A172 (cell line): ENCODE measurements at places on chromosomes 6 and 20.

DNA sequence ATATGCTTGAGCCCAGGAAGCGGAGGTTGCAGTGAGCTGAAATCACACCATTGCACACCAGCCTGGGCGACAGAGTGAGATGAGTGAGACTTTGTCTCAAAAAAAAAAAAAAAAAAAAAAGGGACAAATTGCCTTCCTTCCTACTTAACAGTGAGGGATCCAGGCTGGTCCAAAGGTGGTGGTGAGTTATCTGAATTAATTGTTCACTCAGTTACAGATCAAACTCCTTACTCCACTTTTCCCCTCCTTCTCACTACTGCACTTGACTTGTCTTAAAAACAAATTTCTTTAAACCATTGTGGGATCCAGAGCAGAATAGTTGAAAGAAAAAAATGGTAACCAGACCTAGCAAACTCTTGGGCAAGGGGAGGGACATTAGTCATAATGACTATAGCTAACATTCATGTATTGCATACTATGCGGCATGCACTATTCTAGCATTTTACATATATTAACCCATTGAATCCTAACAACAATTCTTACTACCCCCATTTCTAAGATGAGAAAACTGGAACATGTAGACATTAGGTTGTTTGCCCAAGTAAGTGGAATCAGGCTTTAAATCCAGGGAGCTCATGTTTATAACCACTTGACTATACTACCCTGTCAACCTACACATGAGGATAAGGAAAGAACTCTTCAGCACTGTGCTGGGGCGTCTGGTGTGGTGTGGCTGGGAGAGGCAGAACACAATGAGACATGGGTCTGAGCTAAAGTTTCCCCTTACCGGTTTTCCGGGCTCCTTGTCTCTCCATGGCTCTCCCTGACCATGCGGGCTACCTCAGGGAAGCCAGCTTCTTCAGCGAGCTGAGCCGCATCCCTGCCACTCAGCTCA is 1.5 kb downstream of the GPANK1 start:
- DNase-seq: no peak

DNA sequence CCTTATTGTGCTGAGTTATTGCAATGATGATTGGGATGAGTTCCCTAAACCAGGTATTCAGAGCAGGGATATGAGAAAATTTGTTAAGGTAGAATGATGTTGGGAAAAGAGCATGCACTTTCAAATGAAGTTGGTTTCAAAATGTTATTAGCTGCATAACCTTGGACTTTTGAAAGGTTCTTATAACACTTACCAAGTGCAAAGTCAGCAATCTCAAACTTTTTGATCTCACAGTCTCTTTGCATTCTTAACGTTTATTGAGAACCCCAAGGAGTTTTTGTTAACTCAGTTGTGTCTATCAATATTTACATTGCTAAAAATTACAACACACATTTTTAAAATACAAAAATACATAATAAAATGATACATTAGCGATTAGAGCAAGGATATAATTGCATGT is 802.4 kb downstream of the PHF3 start:
- DNase-seq: no peak

- no peak for DNase-seq
These were observed 111.0 kb downstream of the RCAN2 start for GRCh38 chr6:46380152-46380807.

GRCh38 chr6:104958178-104959025 is 1.5 kb downstream of the LIN28B start:
- no peak for DNase-seq

DNA sequence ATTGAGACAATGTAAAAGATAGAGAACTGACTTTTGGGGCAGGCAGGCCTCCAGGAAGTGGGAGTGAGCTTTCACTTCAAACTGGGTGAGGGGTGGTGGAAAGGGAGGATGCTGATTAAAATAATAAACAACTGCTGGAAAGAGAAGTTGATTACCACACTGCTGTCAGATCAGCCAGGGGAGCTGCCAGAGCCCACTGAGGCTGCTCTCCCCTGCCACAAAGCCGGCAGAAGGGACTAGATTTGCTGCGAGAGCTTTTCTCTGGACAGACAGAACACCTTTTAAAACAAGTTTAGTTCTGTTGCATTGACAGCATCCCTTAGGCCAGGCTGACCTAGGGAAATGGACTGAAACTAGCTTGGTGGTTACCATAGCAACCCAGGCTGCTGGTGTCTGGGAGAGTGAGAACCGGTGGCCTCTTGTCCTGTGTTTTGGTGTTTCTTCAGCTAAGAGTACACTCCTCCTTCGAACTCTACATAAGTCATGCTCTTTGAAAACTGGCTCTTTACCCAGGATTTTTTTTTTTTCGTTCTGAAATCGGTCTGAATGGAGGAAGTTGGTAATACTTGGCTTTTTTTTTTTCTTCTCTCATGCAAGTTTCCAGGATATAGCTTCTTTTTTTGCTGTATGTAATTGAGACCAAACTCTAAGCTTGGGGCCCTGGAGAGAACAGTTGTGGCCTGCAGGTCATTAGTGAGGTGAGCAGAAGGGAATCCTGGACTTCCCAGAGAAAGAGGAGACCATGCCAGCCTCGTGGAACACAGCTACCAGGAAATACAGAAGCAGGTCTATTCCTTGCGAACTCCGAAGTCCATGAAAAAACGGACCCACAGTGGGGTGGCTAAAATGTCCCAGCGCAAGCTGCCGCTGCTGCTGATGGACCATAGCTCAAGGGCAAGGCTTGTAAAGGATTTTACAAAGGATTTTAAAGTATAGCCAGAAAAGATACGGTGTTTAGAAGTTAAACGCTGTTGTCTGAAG is 374.4 kb downstream of the UTRN start:
- DNase-seq: no peak

- no peak for DNase-seq
These were observed 8.2 kb upstream of the LY86 start for GRCh38 chr6:6580225-6580856.

GRCh38 chr6:134303891-134304290 is 14.0 kb downstream of the SGK1 start:
- no peak for DNase-seq

DNA sequence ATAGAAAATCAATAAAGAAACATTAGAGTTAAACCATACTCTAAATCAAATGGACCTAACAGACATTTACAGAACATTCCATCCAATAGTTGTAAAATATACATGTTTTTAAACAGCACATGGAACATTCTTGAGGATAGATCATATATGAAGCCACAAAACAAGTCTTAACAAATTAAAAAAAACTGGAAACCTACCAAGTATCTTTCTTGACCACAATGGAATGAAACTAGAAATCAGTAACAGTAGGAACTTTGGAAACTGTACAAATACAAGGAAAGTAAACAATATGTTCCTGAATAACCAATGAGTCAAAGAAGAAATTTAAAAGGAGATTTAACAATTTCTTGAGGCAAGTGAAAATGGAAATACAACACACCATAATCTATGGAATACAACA is 91.2 kb upstream of the GLP1R start:
- DNase-seq: no peak

GRCh38 chr20:57407541-57407956 is 16.4 kb downstream of the RBM38 start:
- no peak for DNase-seq

- DNase-seq: no peak
These were observed 286.2 kb upstream of the QKI start for GRCh38 chr6:163128324-163128723.

DNA sequence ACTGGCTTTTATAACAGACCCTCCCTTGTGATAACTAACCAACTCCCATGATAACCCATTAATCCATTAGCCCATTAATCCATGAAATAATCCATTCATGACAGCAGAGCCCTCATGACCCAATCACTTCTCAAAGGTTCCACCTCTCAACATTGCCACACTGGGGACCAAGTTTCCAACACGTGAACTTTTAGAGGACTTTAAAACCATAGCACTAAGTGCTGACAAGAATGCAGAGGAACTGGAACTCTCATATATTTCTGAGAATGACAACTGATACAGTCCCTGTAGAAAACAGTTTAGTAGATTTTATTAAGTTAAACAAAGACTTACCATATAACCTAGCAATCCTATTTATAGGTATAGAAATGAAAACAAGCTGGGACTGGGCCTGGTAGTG is 11.4 kb upstream of the FAM50B start:
- DNase-seq: no peak

- DNase-seq: no peak
These were observed 61.8 kb downstream of the CTNNBL1 start for GRCh38 chr20:37755665-37756064.

GRCh38 chr6:5968817-5969734 is 37.6 kb downstream of the NRN1 start:
- peak; percentile 85 for DNase-seq

GRCh38 chr20:24472426-24472825 is 3.0 kb downstream of the SYNDIG1 start:
- no peak for DNase-seq

- peak; percentile 83 for DNase-seq
These were observed 2.1 kb downstream of the MYLIP start for GRCh38 chr6:16130932-16131387.
